ENCODE measurements at places on chromosomes 3 and 15.

GRCh38 chr3:50924638-50925037 is 249.9 kb downstream of the DOCK3 start:
- no peak for DNase-seq

DNA sequence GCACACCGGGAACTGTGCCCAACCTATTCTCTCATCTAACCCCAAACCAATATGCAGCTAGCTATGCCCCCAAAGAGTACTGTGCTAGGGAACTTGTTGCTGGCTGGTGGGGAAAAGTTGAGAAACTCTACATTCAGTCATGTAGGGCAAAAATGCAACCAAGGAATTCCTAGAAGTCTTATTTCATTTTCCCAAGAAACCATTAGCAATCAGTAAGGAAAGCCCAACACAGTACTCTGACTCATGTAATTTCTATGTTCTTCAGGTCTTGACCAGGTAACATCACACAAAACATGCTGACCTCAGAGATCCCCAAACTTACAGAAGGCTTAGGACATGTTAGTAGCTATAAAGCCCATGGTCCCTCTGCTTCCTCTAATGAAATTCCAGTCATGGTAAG is 52.1 kb downstream of the TASOR start:
- DNase-seq, result no peak

DNA sequence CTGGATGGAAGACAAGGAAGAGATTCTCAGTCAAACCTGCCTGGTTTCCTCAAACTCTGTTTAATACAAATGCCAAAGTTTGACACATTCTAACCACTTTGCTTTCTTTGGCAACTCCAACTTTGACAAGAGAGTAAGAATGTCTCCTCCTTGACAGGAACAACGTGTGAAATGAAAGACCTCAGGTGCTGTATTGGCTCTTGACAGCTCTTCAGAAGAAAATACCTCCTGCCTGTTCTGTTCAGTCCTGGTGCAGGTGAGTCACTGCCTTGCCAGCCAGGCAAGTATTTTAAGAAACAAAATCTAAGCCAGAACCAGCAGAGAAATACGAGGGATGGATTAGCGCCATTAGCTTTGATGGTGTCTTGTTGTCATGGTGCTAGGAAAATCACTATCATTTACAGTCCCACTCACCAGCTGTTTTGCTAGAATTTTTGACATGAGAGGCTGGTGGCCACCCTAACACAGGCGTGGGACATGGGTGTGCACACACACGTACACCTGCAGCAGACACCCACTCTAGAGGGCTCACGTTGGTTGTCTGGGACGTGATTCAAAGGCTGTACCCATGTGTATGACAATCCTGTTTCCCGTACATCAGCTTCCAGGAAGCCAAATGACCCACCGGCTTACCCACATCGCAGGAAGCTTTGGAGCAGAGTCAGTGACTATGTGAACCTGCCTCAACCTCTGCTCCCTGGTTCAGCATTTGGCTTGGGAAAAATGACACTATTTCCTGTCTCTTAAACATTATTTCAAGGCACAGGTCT is 60.4 kb downstream of the CCNL1 start:
- DNase-seq, result no peak

- DNase-seq, result no peak
These were observed 20.4 kb downstream of the PLD1 start for GRCh38 chr3:171789759-171790505.

- DNase-seq, result no peak
These were observed 57.0 kb upstream of the MRPS22 start for GRCh38 chr3:139286825-139287224.

GRCh38 chr3:192194085-192194484 is 533.3 kb downstream of the FGF12 start:
- no peak for DNase-seq

DNA sequence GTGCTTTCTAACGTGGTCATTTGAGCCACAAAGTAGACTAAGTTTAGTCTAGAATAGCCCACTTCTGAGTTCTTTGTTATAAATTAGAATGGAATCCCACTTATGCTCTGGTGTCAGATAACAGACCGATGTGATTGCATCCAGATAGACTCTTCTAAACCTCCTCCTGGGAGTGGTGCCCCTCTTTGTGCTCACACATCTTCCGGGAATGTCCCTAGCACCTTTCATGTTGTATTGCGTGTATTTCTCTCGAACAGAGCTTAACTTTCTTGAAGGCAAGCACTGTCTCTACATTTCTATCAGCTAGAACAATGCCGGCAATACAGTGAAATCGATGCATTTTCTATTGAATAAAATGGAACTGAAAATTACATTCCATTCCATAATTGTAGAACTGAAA is 23.0 kb downstream of the CP start:
- no peak for DNase-seq

GRCh38 chr3:153137626-153138025 is 24.4 kb upstream of the RAP2B start:
- DNase-seq, result no peak

GRCh38 chr15:32878869-32879805 is 161.3 kb downstream of the GREM1 start:
- DNase-seq, result no peak

DNA sequence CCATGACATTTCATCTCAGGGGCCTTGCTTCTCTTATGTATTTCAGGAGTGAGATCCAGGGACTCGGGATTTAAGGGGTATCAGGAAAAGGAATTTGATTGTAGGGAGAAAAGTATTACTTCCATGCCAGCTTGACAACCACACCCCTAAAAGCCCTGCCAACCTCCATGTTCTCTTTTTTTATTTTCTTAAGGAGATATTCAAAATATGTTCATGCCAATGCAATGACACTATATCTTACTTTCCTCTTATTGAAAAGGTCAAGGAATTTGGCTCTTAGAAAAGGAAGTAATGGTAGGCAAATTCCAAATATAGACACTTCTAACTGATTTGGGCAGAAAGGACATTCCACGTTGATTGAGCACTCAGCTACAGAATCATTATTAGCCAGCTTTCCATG is 407.5 kb upstream of the NECTIN3 start:
- DNase-seq, result no peak

- DNase-seq, result no peak
These were observed 27.4 kb downstream of the RPLP1 start for GRCh38 chr15:69479971-69480370.

DNA sequence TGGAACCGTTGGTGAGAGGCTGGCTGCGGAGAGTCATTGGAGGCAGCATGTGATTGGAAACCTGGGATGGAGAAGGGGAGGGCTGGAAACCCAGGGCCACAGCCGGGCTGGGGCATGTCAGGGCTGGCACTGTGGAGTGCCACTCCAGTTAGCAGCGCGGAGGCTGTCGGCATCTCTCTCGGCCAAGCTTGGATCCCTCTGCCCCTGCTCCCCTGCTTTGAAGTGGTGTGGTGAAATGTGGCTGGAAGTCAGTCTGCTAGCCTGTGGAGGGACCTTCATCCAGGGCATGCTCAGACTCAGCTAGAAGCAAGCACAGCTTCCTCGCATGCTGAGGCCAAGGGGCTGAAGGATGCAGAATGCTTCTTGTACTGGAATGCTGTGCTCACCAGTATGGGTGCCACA is 13.5 kb downstream of the SLCO3A1 start:
- peak; percentile 93 for DNase-seq

GRCh38 chr15:60444289-60444912 is 34.5 kb downstream of the ICE2 start:
- peak; percentile 14 for DNase-seq

DNA sequence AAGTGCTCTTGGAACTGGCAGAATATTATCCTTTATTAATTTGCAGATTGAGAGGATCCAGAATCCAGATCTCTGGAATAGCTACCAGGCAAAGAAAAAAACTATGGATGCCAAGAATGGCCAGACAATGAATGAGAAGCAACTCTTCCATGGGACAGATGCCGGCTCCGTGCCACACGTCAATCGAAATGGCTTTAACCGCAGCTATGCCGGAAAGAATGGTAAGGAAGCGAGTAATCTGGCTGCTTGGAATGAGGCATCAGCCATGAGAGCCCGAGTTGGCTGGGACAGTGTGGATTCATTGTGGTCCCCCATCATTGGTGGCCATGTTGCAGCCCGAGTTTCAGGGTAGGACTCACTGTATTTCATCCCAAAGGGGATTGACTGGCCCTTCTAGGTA is 47.1 kb downstream of the PARP14 start:
- peak; percentile 75 for DNase-seq

DNA sequence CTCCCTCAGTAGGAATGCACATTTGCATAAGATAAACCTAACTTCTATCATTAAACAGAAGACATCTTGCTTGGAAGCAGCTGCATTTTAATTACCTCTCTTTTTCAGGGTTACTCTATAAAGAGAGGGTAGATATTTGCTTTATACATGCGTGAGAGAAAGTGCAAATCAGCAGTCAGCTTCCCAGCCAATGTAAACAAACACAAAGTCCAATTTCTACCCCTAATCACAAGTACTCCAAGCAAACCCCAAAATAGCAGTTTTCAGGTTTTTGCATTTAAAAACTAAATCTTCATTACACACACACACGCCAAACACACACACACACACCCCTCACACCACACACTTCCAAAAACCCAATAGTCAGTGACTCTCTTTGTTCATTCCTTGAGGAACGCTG is 303.9 kb upstream of the ALCAM start:
- no peak for DNase-seq

DNA sequence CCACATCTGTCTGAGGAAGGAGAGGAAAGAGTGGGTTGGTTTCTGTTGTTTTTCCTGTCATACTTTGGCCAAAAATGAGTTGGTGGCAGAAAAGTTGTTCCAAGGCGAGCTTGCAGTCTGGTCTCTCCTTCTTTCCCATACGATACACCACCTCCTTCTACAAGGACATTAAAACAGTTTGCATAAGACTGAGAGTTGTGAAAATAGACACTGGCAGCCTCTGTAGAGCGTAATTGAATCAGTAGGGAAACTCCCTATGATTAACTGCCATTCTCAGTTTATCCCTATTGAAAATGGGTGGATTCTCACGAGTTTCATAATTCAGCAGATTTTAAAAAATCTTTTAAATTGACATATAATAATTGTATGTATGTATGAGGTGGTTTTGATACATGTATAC is 3.7 kb upstream of the LSG1 start:
- no peak for DNase-seq

DNA sequence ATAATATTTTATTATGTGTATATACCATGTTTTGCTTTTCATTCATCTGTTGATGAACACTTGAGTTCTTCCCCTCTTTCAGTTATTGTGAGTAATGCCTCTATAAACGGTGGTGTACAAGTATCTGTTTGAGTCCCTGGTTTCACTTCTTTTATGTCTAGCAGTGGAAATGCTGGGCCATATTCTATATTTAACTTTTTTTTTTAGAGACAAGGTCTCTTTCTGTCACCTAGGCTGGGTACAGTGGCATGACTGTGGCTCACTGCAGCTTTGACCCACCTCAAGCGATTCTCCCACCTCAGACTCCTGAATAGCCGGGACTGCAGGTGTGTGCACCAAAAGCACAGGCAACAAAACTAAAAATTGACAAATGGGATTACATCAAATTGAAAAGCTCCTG is 19.9 kb downstream of the GOLM2 start:
- no peak for DNase-seq

DNA sequence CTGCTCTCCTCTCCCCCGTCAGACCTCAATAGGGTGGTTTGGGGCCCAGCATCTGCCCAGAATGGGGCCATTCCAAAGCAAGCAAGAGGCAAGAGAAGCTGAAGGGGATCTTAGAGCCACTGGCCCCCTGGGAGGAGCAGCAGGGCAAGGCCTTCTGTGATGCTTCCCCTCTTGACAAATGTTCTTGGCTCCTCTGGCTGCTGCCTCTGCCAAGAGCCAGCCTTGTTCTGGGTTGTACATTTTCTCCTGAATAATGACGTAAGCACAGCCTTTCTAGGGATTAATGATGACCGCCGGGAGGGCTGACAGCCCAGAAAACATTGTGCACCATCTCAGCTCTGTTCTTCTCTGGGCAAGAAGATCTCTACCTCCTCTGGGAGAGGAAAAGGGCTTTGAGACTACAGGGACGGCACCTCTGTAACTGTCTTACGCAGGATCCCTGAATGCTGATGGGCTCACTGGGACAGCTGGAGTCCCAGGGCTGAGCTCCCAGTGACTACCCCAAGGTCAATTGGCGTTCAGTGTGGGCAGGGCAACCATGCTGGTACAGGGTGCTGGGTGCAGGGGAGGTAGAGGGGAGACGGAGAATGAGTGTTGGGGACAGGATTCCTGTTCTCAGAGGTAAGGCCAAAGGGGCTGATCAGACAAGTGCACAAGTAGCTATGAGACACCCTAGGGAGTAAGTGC is 253.3 kb downstream of the FAM43A start:
- peak; percentile 83 for DNase-seq

- DNase-seq, result no peak
These were observed 250.7 kb upstream of the TBL1XR1 start for GRCh38 chr3:177447938-177448337.

GRCh38 chr3:14283092-14283812 is 104.6 kb downstream of the LSM3 start:
- DNase-seq, result no peak

GRCh38 chr15:65517866-65518207 is 348 bp upstream of the DPP8 start:
- DNase-seq, result no peak

DNA sequence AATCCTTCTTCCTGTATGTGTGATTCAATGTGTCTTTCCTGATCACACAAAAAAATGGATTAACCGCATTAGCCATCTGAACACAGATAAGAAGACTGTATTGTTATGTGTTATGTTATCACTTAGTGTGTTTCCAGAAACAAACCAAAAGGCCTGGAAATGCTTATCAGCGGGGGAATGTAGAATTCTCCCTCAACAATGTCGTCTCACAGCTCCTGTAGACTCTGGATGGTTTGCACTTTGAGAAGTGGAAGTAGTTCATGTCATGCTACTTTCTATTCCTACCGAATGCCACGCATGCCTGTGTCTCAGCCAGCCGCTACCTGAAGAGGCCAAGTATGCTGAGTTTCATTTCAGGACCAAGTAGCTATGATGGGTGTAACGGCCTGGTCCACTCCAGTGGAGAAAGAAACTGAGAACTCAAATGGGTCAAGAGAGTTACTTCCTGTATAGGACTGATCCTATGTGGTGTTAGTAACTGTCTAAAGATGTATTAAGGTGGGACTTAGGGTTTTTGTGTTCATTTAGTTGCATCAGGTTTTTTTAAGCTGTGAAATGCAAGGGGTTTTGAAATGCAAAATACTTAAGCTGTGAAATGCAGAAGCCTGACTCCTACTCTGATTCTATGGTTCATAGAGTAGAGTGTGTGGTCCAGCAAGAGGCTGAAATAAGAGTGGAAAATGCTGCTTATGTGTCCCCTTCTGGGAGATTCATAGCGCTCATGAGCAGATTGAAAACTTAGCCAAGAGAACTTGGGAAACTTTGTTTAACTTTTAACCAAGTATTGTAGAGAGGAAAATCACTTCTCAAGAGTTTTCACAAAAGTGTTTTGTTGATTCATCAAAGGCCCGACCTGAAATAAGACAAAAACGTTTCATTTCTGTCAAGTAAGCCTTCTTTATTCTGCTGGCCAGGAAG is 118.5 kb upstream of the LMOD3 start:
- no peak for DNase-seq

DNA sequence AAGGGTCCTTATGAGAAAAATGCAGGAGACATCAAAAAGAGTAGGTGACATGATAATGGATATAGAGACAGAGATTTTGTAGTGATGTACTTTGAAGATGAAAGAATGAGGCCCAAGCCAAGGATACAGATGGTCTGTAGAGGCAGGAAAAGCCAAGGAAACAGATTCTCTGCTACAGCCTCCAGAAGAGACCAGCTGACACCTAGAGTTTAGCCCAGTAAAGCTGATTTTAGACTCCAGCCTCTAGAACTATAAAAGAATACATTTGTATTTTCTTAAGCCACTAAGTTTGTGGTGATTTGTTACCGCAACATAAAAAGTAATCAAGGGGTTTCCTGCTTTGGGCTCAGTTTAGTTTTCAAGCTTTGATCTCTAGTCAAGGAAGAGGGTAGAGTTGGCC is 64.8 kb downstream of the STRIT1 start:
- no peak for DNase-seq

- DNase-seq, result no peak
These were observed 212.0 kb downstream of the XXYLT1 start for GRCh38 chr3:195059006-195059350.
